CD4-positive, alpha-beta T cell (primary cell): ENCODE measurements at places on chromosomes 5 and 9. TPM values are rescaled to one million over a fixed set of nuclear protein-coding genes. Genes with fewer than 3 reads are reported as not detected.

- no peak for DNase-seq
Measured at GRCh38 chr9:89797255-89797654, 192.4 kb downstream of the GADD45G start.

GRCh38 chr5:61746831-61747575 is 414.9 kb downstream of the ZSWIM6 start:
- DNase-seq, result no peak

DNA sequence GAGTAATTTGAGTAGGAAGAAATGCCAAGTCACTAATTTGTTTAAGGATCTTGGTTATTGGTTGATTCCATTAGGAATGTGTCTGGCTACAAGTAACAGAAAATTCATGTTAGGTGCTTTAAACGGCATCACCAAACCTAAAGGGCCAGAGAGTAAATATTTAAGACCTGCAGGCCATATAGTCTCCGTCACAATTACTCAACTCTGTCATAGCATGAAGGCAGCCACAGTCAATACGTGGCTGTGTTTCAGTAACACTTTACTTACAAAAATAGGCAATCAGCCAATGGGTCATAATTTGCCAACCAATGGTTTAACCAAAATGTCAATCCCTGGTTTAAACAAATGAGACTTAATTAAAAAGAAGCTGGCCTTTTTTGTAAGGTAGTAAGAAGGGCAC is 98.5 kb downstream of the ARL15 start:
- no peak for DNase-seq

DNA sequence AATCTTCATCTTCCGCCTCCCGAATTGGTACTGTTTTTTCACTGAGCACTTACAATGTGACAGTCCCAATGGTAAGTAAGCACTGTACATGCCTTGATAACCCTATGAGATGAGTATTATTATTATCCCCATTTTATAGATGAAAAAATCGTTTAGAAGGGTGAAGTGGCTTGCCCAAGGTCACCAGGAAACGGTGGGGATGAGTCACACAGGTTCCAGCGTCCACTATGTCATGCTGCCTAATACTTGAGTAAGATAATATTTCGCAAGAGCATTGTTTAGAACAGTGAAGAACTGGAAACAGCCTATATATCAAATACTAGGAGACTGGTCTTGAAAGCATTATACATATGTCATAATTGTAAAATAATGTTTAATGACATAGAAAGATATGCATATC is 12.9 kb downstream of the HAND1 start:
- no peak for DNase-seq

GRCh38 chr5:139092741-139093343 is 105.3 kb downstream of the SIL1 start:
- DNase-seq, result no peak

- DNase-seq, result no peak
Measured at GRCh38 chr9:93257808-93258331, 73.9 kb downstream of the WNK2 start.

DNA sequence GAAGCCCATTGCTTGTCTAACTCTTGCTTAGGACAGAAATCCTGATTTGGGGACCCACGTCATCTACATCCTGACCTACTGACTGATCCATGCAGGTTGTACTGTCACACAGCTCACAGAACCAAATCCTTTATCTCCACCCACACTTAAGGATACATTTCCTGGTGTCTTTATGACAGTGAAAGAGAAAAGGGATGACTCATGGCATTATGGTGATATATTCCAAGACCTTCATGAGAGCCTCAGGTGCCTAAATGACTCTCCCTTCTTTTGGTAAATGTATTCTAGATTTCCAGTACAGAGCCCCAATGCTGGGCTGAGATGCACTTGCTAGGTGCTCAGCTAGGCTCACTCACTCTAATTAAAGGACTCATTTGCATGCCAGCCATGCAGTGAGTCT is 26.0 kb upstream of the DMRT2 start:
- no peak for DNase-seq

DNA sequence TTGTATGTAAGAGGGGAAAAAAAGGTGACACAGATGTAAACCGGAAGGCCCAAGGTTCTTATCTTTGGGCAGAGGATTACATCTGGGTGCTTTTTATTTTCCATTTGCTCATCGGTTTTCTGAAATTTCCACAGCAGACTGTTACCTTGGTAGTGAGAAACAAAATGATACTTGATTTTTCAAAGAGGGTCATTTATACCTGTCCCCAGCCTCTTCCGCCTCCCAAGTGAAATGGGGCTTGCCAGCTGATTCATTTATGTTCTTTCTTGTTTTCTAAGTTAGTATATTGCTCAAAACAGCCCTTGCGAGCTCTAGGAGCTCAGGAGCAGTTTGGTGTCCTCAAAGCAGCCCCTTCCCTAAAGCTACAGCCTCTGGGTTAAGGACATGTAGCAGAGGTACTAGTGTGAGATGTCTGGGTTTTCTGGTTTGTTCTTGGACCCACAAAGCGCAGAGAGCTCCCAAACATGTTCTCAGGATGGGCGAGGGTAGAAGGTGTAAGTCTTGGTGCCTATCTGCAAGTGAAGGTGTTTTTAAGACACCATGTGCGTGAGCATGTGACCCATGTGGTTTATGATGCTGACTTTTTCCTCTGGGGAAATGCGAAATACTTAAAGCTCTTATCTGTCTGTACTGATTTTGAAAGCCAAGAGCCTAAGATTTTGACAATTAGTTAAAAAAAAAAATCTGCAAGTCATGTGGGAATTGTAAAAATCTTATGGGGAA is 38.3 kb downstream of the DAPK1 start:
- no peak for DNase-seq

GRCh38 chr5:91123901-91124300 is 259.2 kb downstream of the ARRDC3 start:
- peak; percentile 5 for DNase-seq

GRCh38 chr9:113738496-113738892 is 137.6 kb upstream of the ZNF618 start:
- no peak for DNase-seq

DNA sequence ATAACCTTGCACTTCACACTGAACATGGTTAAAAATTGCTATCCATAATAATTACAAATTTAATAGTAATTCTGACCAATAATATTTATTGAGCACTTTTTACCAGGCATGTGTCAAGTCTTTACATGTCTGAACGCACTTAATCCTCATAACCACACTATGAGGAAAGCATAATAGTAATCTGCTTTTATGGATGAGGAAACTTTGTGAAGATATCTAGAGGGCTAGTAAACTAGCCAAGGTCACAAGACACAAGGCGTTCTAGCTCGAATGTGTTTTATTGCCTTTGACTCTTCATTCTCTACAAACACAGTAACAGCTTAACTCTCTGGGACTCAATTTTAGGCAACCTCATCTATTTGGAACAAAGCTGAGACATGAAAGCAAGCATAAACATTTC is 205.1 kb downstream of the ARHGEF28 start:
- no peak for DNase-seq

DNA sequence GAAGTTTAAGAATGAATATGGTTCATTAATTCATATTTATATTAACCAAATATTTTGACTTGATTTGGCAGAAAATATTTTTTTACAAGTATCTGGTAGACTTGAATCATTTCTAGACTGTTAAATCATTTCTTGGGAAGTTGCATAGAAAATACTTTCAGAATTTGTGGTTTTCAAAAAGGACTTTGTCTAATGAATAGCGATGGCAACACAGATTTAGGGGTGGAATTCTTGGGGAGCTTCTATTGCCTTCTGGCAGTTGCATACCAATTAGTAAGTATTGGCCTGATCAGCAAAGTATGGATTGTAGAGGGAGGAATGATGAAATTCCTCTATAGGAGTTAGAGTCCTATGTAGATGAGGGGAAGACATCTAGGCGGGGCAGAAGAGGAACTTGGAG is 68.6 kb upstream of the CKMT2 start:
- no peak for DNase-seq

Gene FLT4
- 2.3 TPM for total RNA-seq

Gene CNTFR
- not detected for total RNA-seq

Gene SLC4A9
- total RNA-seq, result not detected

Gene NEUROG1
- not detected for total RNA-seq

Gene SLC45A2
- not detected for total RNA-seq

Gene SAXO1
- 0.34 TPM for total RNA-seq
